ENCODE measurements at places on chromosomes 3 and 15.

- H3K4me1 ChIP-seq: peaks cover 8% of the 10 kb centered on the region
- no peak overlapping the region for H3K27ac ChIP-seq
- no peak overlapping the region for H3K4me3 ChIP-seq
- peak; percentile 66 for DNase-seq
- H3K27me3 ChIP-seq: no peaks in the 10 kb centered on the region
These were observed 261.3 kb downstream of the RPLP1 start for GRCh38 chr15:69713726-69714559.

GRCh38 chr3:124934577-124934976, at the start of gene MUC13:
Gene MUC13 (minus strand): TSS chr3:124934751. CDS start chr3:124934712, 39 bp downstream.
- H3K4me1 ChIP-seq: no peaks in the 10 kb centered on the region
- DNase-seq: no peak
- H3K27me3 ChIP-seq: no peaks in the 10 kb centered on the region
- no peak within 1 kb of the TSS for H3K27ac ChIP-seq

GRCh38 chr15:45276831-45277230, 24.8 kb downstream of the SLC28A2 start:
- H3K4me1 ChIP-seq: peaks cover 11% of the 10 kb centered on the region
- peak; percentile 43 for DNase-seq
- H3K36me3 ChIP-seq: no peaks in the 10 kb centered on the region

GRCh38 chr15:34329006-34329405, 8.6 kb downstream of the SLC12A6 start:
- H3K36me3 ChIP-seq: peaks cover 2% of the 10 kb centered on the region
- peaks cover 75% of the 10 kb centered on the region for H3K4me1 ChIP-seq
- no peak for DNase-seq
- no peaks in the 10 kb centered on the region for H3K27me3 ChIP-seq
- H3K4me3 ChIP-seq: no peak overlapping the region
- H3K27ac ChIP-seq: no peak overlapping the region

DNA sequence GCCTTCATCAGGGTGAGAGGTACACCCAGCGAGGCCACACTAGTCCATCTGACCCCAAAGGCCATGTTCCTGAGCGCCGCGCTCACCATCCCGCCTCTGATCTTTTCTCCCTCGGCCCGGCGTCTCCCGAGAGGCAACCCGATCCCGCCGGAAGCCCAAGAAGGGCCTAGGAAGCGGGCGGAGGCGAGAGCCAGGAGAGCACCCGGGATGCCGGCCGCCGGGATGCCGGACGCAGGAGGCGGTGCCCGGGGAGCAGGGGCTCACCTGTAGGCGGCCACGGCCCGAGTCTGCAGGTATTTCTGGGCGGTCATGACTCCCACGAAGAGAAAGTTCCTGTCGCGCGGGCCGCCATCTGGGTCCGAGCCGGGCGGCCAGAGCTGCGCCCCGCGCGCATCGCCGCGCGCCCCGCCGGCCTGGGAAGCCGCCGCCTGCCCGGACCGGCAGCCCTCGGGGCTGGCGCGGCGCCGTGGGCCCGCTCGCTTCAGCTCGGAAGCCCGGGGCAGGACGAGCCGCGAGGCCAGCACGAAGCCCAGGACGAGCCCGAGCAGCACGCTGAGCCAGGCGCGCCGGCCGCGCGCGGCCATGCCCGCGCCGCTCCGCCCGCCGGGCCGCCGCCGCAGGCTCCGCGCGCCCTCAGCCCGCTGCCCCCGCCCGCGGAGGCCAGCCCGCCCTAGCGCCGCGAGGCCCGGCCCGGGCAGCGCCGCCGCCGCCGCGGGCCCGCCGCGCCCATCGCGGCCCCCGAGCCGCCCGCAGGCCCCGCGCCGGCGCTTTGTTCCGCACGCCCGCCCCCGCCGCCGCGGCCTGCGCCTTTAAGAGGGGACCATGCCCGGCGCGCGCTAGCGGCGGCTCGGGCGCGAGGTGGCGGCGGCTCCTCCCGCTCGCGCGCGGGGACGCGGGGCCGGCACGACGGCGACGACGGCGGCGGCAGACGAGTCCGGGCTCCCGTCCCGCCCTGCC, 697 bp downstream of the CHSY1 start:
- peaks cover 83% of the 10 kb centered on the region for H3K4me1 ChIP-seq
- H3K27ac ChIP-seq: no peak overlapping the region
- DNase-seq: no peak

DNA sequence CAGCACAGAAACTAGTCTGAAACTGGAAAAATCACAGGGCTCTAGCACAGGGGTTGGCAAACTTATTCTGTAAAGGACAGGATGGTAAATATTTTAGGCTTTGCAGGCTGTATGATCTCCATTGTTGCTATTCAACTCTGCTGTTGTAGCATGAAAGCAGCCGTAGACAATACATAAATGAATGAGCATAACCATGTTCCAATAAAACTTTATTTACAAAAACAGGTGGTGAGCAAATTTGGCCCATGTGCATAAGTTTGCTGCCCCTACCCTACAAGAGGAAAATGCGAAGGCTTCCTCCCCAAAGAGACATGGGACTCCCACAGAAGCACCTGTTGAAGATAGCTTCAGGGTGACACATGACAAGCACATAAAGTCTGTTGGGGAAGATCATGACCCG, 59.2 kb downstream of the SYNM start:
- H3K4me3 ChIP-seq: no peak overlapping the region
- no peak overlapping the region for H3K27ac ChIP-seq
- H3K27me3 ChIP-seq: no peaks in the 10 kb centered on the region
- peaks cover 4% of the 10 kb centered on the region for H3K4me1 ChIP-seq
- DNase-seq: no peak
- H3K36me3 ChIP-seq: no peaks in the 10 kb centered on the region

DNA sequence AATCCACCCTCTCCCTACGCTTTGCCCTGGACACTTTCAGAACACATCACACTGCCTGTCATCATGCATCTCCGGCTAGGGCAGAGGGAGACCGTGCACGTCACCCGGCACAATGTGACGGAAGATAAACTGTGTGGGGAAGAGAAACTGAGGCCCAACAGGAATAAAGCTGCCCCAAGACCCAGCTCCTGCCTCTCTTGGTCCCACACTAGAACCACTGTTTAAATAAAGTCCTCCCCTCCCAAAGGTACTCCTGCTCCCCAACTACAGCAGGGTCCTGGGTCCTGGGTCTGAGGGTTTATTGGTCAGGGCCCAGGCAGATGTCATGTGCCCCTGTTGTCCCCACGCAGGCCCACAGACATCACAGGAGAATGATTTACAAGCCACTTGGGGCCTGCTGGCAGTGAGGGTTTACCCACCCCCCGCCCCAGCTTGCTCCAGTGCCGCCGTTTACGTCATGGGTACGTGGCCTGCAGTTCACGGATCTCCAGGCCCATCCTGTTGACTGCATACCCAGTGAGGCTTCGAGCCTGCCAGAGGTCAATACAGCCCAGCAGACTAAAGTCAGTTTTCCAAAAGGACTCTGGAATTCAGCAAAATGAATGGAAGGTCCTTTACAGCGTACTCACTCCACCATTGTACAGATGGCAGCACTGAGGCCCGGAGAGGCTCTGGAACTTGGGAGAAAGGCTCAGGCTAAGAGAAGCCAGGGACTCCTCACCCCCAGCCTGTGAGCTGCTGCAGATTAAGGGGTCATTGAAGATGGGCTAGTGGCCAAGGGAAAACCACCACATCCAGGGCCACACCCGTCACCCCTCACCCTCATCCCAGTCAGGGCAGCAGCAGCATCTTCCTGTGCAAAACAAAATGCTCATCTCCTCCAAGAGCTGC, 23.2 kb downstream of the ALS2CL start:
- no peak overlapping the region for H3K27ac ChIP-seq
- DNase-seq: no peak
- no peaks in the 10 kb centered on the region for H3K27me3 ChIP-seq
- H3K4me3 ChIP-seq: no peak overlapping the region

- peaks cover 2% of the 10 kb centered on the region for H3K36me3 ChIP-seq
- peak; percentile 82 for DNase-seq
- peak overlapping the region; percentile 32 for H3K27ac ChIP-seq
- no peaks in the 10 kb centered on the region for H3K27me3 ChIP-seq
- H3K4me3 ChIP-seq: no peak overlapping the region
- peaks cover 7% of the 10 kb centered on the region for H3K4me1 ChIP-seq
These were observed 105.9 kb downstream of the KCNH8 start for GRCh38 chr3:19254189-19254588.

DNA sequence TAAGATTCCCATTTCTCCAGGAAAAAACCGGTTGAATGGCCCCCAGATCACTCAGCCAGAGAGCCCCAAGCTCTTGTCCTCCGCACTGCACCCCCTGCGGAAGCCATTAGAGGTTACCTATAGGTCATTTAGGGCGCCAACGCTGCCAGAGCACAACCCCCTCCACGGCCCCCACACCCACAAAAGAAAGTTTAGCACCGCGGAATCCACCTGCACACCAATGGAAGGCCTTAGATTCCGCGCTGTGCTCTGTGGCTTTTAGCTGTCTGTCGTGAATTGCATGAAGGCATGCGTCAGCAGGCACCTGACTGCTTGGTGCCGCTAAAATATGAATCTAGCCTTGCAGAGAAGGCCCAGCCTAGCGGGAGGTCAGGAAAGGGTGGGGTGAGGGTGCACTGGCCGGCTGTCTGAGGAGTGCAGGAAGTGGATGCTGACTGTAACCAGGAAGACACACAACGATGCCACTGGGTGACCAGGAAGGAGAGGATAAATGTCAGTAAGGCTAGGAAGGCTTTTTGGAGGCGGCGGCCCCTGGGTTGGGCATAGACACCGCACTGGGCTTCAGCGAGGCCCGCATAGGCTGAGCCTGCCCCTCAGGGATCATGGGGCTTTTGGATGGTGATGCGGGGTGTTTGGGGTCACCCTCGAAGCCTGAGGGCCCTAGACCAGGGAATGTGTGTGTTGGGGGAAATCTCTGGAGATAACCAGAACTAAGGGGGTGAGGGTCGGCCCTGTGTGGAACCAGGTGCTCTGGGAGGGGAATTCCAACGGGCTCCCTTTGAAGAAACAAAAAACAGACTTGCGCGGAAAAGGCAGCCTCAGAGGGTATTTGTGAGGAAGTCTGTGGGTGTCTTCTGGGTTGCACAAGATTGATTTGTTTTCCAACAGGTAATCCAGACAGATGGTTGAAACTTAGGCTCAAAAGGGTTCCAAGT, 976 bp upstream of the NUP210 start:
- no peaks in the 10 kb centered on the region for H3K27me3 ChIP-seq
- H3K27ac ChIP-seq: no peak overlapping the region
- H3K36me3 ChIP-seq: no peaks in the 10 kb centered on the region
- H3K4me3 ChIP-seq: no peak overlapping the region
- peak; percentile 69 for DNase-seq
- peaks cover 16% of the 10 kb centered on the region for H3K4me1 ChIP-seq

Data from common myeloid progenitor, CD34-positive (primary cell).